ENCODE measurements at places on chromosomes 7 and 10.

DNA sequence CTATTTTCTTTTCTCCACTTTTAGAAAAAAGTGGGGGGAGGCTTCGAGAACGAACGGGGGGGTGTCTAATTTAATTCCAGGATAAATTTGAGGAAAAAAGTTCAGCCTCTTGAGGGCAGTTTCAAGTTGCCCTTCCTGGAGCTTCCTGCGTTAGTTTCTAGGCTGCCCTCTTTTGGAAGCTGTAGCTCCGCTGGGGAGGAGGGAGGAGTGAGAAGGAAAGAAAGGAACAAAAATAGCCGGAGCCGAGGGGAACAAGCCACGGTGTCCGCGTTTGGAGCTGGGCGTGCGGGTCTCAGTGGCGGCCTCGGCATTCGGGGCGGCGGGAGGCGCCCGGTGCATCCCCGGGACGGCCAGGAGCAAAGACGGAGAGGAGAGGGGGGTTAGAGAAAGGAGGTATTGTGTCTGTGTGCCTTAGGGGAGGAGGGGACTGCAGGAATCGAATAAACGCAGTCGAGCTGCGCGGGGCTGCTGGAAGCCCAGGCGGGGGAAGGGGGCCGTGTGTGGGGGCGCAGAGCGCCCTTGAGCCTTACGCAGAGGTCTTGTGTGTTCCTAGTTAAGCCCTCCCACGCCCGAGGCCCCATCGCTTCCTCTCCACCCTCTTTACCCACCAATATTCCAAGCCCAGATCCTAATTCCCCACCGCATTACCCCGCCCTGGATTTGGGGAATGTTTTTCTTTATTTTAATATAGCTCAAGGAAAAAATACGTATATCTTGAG, 2.0 kb upstream of the TNRC18 start:
- DNase-seq: no peak

GRCh38 chr7:46705386-46706255, 784.5 kb upstream of the IGFBP3 start:
- DNase-seq: no peak

- DNase-seq: no peak
These were observed 4.0 kb upstream of the MINPP1 start for GRCh38 chr10:87500646-87501048.

DNA sequence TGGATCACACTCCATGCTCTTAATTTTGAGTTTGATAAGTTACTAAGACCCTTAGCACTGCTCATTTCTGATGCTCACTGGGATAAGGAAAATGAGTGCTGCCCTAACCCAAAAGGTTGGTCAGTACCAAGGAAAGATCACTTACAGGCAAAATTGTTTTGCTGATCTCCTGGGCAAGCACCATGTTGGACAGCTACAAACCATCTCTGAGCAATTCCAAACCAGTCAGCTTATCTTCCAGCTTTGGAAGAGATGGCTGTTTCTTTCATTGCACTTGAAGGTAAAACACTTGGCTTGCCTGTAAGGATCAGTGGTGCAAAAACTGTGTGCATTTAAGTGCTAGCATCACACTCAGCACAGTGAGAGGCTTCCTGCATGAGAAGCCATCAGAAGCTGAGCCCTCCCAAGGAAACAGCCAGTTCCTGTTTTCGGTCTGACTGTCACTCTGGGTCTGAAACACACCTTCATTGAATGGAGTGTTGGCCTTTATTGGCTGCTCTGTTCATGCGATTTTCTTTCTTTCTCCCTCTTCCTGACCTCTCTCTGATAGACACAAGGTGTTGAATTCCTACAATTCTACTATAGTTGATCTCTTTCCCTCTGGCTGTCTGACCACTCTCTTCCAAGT, 126.4 kb upstream of the GHITM start:
- DNase-seq: no peak

DNA sequence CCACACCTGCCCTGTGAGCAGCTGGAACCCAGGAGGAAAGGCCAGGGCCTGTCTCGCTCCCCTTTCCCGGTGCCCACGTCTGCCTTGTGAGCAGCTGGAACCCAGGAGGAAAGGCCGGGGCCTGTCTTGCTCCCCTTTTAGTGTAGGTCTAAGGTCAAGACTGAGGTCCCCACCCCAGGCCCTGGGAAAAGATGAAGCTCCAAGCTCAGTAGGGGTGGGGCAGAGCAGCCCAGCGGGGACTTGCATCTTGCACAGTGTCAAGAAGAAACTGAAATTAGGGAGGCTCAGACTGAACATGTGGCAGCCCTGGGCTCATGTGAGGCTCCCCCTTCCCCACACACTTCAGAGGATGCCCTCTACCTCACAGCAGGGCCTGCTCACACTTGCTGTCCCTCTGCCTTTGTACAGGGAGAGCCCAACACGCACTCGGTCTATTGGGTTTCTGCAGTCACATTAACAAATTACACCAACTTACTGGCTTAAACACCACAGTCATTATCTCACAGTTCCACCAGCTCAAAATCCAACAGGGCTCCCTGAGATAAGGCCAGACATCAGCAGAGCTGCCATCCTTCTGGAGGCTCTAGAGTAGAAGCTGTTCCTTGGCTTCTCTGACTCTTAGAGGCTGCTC, 12.4 kb downstream of the POLL start:
- no peak for DNase-seq

GRCh38 chr10:124092860-124093773, at the start of gene CHST15:
Gene CHST15 (minus strand): TSS chr10:124093598. CDS start chr10:124046212, 47,386 bp downstream.
- no peak for DNase-seq

DNA sequence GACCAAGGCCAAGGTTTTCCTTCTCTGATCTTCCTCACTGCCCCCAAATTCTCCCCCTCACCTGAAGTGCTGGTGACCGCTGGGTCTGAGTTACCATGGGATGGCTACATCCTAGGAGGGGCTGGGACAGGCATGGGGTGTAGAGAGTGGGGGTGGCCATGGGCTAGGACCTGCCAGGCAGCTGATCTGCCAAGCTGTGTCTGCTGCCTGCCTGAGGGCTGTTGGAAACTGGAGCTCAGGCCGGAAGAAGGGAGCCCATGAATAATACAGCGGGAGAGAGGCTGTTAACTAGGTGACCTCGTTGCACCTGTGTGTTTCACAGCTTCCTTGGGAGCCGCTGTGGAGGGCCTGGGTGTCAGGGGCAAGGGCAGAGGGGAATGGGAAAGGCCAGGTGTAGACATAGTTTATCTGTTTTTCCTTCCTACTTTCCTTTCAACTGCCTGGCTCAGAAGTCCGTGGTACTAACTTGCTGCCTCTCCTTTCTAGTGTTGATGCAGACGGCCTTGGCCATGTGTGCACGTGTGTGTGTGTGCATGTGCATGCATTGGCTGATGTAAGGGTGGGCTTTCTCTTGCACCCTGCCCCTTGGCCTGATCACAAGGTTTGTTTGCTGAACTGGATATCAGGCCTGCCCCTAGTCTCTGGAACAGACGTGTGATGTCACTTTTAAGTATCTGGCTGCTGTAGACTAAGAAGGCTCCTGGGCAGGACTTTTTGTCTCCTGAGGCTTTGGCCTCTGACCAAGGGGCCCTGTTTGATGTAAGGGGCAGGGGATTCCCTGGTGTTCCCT, 11.9 kb downstream of the CDH23 start:
- no peak for DNase-seq

DNA sequence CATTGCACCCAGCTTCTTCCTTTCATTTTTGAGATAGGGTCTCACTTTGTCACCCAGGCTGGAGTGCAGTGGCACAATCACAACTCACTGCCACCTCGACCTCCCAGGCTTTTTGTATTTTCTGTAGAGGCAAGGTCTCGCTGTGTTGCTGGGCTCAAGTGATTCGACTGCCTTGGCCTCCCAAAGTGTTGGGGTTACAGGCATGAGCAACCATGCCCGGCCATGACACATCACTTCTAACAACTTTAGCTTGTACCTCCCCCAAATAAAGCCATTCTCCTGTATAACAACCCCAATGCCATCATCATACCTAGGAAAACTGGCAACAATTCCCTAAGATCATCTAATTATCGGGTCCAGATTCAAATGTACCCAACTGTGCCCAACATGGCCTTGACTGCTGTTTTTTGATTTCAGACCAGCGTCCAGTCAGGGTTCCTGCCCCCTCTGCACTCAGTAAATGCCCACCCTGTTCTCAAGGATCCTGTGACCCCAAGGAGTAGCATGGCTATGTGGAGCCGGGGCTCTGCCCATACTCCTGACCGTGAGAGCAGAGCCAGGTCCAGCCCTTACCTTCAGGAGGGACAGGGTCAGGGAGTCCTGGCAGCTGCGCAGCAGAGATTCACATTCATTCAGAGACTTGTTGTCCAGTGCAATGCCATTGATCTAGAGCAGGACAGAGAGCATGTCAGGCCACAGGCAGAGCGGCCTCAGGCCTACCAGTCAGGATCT, 102.6 kb downstream of the DLG5 start:
- no peak for DNase-seq

All from activated CD4-positive, alpha-beta T cell treated with anti-CD3 and anti-CD28 coated beads, Interleukin-2, amount 50 U/mL, for 24 hours (primary cell).